Left renal cortex interstitium (tissue), 4 donors: ENCODE measurements at places on chromosomes 5 and 9. TPM values are rescaled to one million over a fixed set of nuclear protein-coding genes. Genes with fewer than 3 reads are reported as not detected.
A peak's percentile ranks its signal among the peaks of the same experiment; 100 is the strongest.

DNA sequence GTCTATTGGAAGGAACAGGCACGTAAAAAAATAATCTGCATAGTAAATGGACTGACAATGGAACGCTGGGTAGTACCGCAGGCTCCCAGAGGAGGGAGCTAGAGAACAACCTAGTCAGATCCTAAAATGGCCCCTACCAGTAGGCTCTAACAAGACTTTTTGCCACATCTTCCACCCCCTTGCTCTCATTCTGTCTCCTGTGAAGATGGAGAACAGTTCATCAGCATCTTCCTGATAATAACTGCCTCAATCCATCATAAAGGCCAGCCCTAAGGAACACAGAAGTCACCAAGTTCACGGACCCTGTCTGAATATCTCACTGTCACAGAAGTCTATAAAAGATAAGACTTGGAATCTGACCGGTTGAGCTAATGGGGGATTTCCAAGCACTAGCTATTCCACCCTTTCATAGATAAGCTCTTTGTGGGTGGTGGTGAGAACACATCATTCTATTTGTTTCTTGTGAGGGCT is 133.4 kb downstream of the SLC1A3 start:
- DNase-seq, result peak; percentile 32

DNA sequence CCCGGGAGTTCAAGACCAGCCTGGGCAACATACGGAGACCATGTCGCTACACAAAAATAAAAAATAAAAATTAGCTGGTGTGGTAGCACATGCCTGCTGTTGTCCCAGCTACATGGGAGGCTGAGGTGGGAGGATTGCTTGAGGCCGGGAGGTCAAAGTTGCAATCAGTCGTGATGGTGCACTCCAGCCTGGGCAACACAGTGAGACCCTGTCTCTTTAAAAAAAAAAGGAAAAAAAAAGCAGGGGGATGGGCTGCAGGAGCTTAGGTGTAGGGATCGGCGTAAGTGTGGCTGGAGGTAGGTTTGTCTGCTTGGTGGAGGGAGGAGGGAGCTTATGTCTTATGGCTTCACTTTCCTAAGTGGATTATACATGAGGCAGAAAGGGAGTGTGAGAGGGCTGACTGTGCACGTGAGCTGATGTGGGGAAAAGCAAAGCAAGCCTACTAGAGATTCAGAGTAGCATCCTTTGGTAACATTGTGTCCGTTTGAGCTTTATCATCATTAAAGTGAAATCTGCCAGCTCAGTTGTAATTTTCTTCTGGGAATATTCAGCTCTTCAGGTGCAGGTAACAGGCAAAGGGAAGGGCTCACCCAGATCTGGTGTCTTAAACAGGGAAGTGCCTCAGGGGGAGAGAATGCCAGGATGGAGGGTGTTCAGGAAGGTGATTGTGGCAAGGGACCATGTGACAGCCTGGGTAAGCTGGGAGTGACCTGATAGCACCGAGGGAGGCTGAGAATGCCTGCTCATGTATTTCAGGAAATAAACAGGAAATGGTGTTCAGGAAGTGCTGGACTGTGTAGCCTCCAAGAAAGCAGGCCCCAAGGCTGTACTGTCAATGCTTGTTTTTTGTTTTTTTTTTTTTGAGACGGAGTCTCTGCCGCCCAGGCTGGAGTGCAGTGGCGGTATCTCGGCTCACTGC is 17.6 kb upstream of the SETX start:
- no peak for DNase-seq

- DNase-seq, result no peak
Measured at GRCh38 chr9:118003240-118003639, 299.0 kb downstream of the TLR4 start.

GRCh38 chr9:107397076-107398044 is 92.2 kb downstream of the KLF4 start:
- no peak for DNase-seq

DNA sequence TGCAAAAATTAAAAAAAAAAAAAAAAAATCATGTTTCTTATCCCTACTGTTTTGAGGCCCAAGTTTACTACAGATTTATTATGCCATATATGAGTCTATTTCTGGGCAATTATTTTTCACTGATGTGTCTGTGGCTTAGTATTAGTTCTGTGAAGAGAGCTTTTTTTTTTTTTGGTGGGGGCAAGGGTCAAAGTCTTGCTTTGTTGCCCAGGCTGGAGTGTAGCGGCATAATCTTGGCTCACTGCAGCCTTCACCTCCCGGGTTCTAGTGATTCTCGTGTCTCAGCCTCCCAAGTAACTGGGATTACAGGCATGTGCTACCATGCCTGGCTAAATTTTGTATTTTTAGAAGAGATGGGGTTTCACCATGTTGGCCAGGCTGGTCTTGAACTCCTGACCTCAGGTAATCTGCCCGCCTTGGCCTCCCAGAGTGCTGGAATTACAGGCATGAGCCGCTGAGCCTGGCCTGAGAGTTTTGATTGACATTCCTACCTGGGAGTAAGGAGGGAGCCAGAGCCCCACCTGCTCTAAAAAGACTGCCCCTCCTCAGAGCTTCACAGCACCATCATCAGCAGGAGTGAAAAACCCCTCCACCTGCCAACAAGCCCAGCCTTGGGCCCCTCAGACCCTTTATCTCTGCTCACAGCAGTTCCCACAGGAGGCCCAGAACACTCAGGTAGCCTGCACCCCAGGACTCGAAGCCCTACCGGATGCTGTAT is 36.1 kb upstream of the JADE2 start:
- DNase-seq, result no peak

- DNase-seq, result no peak
Measured at GRCh38 chr5:53991942-53992341, 318.4 kb downstream of the ARL15 start.

DNA sequence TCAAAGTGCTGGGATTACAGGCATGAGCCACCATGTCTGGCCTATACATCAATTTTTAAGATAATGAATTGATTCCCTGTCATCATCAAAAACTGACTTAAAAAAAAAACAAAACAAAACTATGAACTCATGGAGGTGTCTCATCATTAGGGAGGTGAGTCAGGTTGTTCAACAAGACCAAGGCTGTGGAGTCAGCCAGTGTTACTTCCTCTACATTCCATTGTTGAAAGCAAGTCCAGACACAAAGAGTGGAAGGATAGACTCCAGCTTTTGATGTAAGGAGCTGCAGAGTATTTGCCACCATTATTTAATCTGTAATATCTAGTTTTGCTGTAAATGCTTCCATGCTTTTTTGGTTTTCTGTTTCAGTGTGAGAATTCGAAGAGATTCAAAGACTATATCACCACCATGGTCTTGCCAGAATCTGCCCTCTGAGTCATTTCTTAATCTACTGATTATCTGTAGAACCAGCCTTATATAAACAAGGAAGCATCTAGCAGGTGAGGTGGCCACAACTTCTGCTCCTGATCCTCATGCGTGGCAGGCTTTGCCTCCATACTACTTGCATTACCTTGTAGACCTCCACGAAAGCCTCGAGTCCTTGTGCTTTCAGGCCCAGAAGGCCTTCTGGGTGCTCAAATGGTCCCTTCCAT is 156.1 kb downstream of the FGF1 start:
- no peak for DNase-seq

GRCh38 chr5:151077967-151078366 is 2.9 kb downstream of the TNIP1 start:
- no peak for DNase-seq

DNA sequence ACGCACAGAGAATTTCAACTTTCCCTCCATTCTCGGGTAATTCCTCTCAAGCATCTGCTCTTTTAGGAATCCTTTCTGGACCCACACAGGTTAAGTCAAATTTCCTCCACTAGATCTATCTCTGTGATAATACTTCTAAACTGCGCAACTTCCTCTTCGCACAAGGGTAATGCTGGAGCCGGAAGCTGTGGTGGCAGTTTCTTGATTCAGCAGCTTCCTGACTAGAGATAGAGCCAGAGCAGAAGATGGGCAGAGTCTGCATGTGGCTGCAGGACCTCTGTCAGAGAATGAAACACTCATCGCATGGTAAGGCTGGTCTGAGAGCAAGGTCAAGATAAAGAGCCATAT is 11.1 kb upstream of the CDC42SE2 start:
- no peak for DNase-seq

GRCh38 chr9:75483636-75484035 is 395.3 kb downstream of the OSTF1 start:
- no peak for DNase-seq

GRCh38 chr5:77103457-77103856 is 16.4 kb upstream of the ZBED3 start:
- no peak for DNase-seq

- DNase-seq, result no peak
Measured at GRCh38 chr9:134101623-134102149, 33.9 kb upstream of the BRD3 start.

DNA sequence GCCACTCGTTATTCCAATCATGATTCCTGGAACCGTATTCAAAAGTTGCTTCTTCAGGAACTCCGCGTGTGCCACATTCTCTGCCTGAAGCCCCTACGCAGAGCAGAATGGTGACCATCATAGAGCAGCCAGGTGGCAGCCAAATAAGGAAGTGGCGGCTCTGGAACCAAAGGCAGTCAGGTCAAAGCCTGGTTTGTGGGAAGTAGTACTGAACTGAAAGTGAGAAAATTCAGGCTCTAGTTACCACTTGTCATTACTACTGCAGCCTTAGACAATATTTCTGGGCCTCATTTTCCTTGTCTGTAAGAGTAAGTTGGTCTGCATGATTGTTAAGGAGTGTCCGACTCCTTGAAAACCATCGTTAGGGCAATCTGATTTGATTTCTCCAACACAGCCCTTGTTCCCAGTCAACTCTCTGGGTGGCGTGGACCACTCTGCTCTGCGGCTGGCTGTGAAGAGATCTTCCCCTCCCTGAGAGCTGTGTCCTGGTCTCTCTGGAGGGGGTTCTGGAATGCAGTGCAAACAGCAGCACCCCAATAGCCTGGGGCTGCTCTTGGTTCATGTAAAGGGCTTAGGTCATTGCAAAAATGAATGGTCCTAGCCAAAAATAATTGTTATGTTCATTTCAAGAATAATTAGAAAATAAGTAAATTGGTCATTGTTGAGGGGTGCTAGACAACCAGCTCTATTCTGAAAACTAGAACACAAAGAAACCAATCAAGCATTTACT is 102.4 kb downstream of the MED27 start:
- DNase-seq, result no peak

DNA sequence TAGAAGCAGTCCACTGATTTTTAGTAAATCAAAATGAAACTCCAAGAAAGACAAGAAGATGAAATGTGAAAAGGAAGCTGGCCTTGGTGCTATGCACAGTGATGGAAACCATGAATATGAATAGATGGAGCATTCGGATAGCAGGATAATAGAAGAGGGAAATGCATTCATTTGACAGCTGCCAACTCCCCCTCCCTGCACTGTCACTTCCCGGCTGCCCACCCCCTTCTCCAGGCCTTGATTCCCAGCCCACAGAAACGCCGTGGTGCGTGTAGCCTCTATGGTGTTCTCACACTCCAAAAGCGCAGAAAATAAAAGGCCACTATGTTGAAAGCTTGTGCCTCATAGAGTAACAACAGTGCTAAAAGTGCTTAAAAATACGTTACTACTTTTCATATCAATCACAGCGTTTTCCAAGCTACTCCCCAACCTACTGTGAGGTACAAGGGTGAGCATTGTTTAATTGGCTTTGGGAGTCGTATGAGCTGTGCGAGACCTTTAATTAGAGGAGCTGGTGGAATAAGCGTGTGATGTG is 26.1 kb upstream of the IFNK start:
- no peak for DNase-seq

GRCh38 chr9:110143950-110144545 is 63.9 kb downstream of the C9orf152 start:
- DNase-seq, result no peak

DNA sequence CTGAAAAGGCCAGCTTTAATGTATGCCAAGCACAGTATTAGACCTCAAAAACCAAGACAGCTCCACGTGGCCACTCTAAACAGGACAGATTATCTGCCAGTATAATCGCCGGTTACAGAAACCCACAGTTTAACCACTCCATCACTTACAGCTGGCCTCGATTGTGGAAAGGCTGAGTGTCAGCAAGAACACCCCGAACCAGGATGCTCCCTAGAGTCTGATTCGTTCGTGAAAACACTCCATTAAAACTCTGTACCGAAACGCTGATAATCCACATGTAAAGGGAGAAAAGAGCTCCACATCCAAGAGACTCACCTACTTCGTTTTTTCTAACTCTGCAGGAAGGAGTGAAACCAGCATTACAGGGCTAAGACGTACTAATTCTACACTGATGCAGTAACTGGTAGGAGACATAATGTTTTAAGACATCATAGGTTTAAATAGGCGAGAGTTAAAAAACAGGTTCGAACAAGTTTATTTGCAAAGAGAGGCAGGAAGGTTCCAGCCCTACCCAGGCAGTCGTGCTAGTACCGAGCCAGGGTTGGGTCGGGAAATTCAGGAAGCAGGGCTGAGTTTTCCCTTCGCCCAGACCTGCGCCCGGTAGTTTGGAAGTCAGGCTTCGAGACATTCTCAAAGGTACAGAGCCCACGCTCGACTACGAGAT is 949 bp downstream of the SERINC5 start:
- no peak for DNase-seq

GRCh38 chr5:81553567-81554212 is 159.8 kb upstream of the ACOT12 start:
- no peak for DNase-seq

GRCh38 chr9:121596515-121596914 is 54.9 kb upstream of the DAB2IP start:
- DNase-seq, result no peak

GRCh38 chr5:118888556-118888955 is 99.8 kb downstream of the DTWD2 start:
- DNase-seq, result no peak

GRCh38 chr9:5499889-5500398 is 10.4 kb upstream of the PDCD1LG2 start:
- DNase-seq, result peak; percentile 14

DNA sequence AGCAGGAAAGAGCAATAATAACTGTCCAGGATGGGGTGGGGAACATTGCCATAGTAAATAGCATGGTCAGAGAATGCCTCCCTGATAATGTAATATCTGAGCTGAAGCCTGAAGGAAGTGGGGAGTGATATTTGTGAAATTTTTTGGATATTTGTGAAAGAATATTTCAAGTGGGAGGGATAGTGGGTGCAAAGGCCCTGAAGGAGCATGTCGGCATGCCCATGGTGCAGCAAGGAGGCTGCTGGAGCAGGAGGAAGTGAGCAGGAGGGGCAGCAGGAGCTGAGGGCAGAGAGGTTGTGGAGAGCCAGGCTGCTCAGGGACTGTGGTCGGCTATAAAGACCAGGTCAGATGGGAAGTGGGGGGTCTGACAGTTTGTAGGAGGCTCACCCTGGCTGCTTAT is 21.1 kb upstream of the PDE8B start:
- DNase-seq, result no peak

GRCh38 chr5:72552041-72552557 is 44.9 kb upstream of the ZNF366 start:
- DNase-seq, result no peak

- DNase-seq, result no peak
Measured at GRCh38 chr9:134959971-134960310, 42.2 kb upstream of the FCN1 start.

Gene PCDHA7
- polyA plus RNA-seq, result 0.44 TPM

Gene BAAT
- 0.22 TPM for polyA plus RNA-seq

Gene RASGRF2
- 2.2 TPM for polyA plus RNA-seq

Gene BRD3
- 52.6 TPM for polyA plus RNA-seq

Gene PCDHGB6
- 6.3 TPM for polyA plus RNA-seq

Gene FBP2
- 0.08 TPM for polyA plus RNA-seq

Gene SAXO1
- 0.24 TPM for polyA plus RNA-seq

Gene ZNF618
- polyA plus RNA-seq, result 41.1 TPM

Gene PCDHB7
- polyA plus RNA-seq, result 5.4 TPM

Gene ADGRD2
- polyA plus RNA-seq, result 0.35 TPM

Gene DAB2IP
- polyA plus RNA-seq, result 39.5 TPM

Gene PCDHB11
- polyA plus RNA-seq, result 6.0 TPM

Gene NPR3
- 26.5 TPM for polyA plus RNA-seq

Gene TSLP
- polyA plus RNA-seq, result 0.21 TPM

Gene FGF1
- 21.0 TPM for polyA plus RNA-seq

Gene ANKRD20A1
- 3.7 TPM for polyA plus RNA-seq
